ENCODE measurements at places on chromosomes 3 and 15.

- DNase-seq = peak; percentile 80
These were observed 577 bp downstream of the ZNF148 start for GRCh38 chr3:125374501-125374995.

DNA sequence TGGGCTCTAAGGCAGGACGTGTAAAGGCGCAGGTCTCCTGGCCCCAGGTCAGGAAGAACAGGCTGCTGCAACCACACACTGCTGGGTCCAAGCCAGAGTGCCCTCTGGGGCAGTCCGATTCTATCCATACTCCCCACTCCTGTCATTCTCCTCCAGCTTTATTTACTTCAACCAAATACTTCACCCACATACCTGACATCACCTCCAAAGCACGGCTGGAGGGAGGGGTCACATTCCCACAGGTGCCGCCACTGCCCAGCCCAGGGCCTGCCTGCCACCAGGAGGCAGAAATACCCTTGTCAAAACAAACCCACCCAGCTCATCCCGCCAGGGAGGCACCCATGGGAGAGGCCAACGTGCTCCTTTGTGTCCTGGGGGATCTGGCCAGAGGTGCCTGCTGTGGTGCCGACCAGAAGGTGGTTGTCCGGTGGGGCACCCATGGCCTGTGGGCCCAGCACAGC is 100.4 kb downstream of the DAPK2 start:
- DNase-seq = no peak

- no peak for DNase-seq
These were observed 66.8 kb upstream of the PTX3 start for GRCh38 chr3:157369727-157370421.

DNA sequence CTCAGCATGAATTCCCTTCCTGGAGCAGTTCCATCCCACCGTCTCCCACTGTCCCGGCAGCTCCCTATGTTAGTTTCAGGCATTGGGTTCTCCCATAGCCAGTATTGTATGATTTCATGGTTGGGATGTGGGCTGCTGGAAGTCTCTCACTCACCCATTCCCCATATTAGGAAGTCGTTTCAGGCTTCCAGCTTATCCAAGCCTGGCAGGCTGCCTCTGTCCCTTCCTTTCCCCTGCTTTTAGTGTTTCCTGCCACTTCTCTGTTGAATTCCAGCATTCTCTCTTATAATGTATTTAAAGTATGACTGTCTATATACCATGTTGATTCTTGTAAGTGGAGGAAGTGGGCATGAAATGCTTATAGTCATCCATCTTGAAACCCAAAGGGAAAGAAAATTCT is 309.7 kb upstream of the RBMS3 start:
- peak; percentile 50 for DNase-seq

DNA sequence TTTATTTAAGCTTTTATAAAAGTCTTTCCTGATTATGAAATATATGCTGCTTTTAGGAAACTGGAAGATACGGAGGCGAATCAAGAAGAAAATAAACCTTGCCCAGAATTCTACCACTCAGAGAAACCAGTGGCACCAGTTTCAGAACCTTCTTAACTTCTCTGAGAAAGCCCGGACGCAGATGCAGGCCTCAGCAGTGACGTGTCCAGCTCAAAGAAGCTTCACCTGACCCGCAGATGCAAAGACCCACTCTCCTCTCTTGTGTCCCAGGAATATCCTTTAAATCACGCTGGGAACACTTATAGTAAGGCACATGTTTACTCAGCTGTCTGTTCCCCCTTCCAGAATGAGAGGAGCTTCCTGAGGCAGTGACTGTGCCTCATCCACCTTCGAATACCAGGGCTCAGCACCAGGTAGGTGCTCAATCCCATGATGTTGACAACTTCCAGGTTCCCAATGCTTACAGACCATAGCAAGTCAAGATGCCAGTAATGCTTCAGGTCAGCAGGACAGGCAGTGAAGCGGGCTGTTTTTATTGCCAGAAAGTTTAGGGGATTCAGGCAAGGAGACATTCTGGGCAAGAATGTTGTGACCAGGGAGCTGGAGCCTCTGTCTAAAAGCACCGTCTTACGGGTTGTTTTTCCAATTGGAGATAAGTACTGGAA is 39.9 kb upstream of the LDHAL6B start:
- no peak for DNase-seq

GRCh38 chr3:141544697-141545096 is 57.9 kb downstream of the RASA2 start:
- DNase-seq = no peak

- DNase-seq = no peak
These were observed 172.3 kb downstream of the MYRIP start for GRCh38 chr3:39981547-39982184.

Measured in aorta (tissue), 5 donors.